A549 treated with RU486 at 1 μM for 4 hours (cell line): ENCODE measurements at places on chromosomes 13 and 19. TPM values are rescaled to one million over a fixed set of nuclear protein-coding genes. Genes with fewer than 3 reads are reported as not detected.

The C19orf67 gene
- not detected in 5 replicates for total RNA-seq

The IGSF23 gene
- 0.30 to 0.63 TPM (median 0.48 TPM) in 5 replicates for total RNA-seq

The ERF gene
- total RNA-seq, result 96.7 to 133 TPM (median 118 TPM) in 5 replicates

The PGLYRP1 gene
- not detected in 5 replicates for total RNA-seq

The DIS3 gene
- total RNA-seq, result 12.2 to 22.6 TPM (median 20.3 TPM) in 5 replicates

The C1QTNF9 gene
- not detected in 5 replicates for total RNA-seq

The ACP4 gene
- total RNA-seq, result not detected in 5 replicates

The GNA15 gene
- total RNA-seq, result 0.16 to 0.19 TPM (median 0.16 TPM) in 3 of 5 replicates, not detected in the others

The PTPRS gene
- 18.0 to 28.6 TPM (median 20.9 TPM) in 5 replicates for total RNA-seq

The TTC9B gene
- total RNA-seq, result 0.14 to 0.81 TPM (median 0.51 TPM) in 5 replicates

The ZNF8 gene
- total RNA-seq, result 0.92 to 1.4 TPM (median 1.2 TPM) in 5 replicates

The ZNF85 gene
- total RNA-seq, result 0.09 to 0.30 TPM (median 0.19 TPM) in 4 of 5 replicates, not detected in the other

The GAPDHS gene
- total RNA-seq, result not detected in 5 replicates

The HCST gene
- total RNA-seq, result 0.18 to 0.64 TPM (median 0.27 TPM) in 3 of 5 replicates, not detected in the others

The RNF17 gene
- not detected in 5 replicates for total RNA-seq

The SPINT2 gene
- 262 to 412 TPM (median 361 TPM) in 5 replicates for total RNA-seq

The ZNF486 gene
- not detected in 5 replicates for total RNA-seq

The GRIN3B gene
- total RNA-seq, result 1.5 to 3.3 TPM (median 2.7 TPM) in 5 replicates

The GNG8 gene
- not detected in 5 replicates for total RNA-seq

The TPTE2 gene
- not detected in 5 replicates for total RNA-seq

The ZNF177 gene
- 0.38 to 0.66 TPM (median 0.54 TPM) in 5 replicates for total RNA-seq

The APOC1 gene
- total RNA-seq, result 102 to 147 TPM (median 119 TPM) in 5 replicates

The DHDH gene
- total RNA-seq, result 1.1 to 2.1 TPM (median 1.5 TPM) in 5 replicates

The NR1H2 gene
- total RNA-seq, result 56.2 to 87.1 TPM (median 77.9 TPM) in 5 replicates

The FAM124A gene
- 1.7 to 2.4 TPM (median 2.2 TPM) in 5 replicates for total RNA-seq

The GZMM gene
- total RNA-seq, result 0.23 to 0.66 TPM (median 0.51 TPM) in 4 of 5 replicates, not detected in the other

The NLRP5 gene
- not detected in 5 replicates for total RNA-seq

The BORA gene
- 7.4 to 9.9 TPM (median 7.9 TPM) in 5 replicates for total RNA-seq

The CEACAM3 gene
- not detected in 5 replicates for total RNA-seq

The TMEM161A gene
- 18.4 to 26.4 TPM (median 24.2 TPM) in 5 replicates for total RNA-seq

The DCT gene
- total RNA-seq, result not detected in 5 replicates

The ANKLE1 gene
- total RNA-seq, result 0.17 to 0.63 TPM (median 0.46 TPM) in 5 replicates

The KLHL1 gene
- not detected in 5 replicates for total RNA-seq

The ZNF793 gene
- total RNA-seq, result 0.03 to 0.07 TPM in 2 of 5 replicates, not detected in the others
